D721Med (cell line): ENCODE measurements at places on chromosomes 2 and 18.

DNA sequence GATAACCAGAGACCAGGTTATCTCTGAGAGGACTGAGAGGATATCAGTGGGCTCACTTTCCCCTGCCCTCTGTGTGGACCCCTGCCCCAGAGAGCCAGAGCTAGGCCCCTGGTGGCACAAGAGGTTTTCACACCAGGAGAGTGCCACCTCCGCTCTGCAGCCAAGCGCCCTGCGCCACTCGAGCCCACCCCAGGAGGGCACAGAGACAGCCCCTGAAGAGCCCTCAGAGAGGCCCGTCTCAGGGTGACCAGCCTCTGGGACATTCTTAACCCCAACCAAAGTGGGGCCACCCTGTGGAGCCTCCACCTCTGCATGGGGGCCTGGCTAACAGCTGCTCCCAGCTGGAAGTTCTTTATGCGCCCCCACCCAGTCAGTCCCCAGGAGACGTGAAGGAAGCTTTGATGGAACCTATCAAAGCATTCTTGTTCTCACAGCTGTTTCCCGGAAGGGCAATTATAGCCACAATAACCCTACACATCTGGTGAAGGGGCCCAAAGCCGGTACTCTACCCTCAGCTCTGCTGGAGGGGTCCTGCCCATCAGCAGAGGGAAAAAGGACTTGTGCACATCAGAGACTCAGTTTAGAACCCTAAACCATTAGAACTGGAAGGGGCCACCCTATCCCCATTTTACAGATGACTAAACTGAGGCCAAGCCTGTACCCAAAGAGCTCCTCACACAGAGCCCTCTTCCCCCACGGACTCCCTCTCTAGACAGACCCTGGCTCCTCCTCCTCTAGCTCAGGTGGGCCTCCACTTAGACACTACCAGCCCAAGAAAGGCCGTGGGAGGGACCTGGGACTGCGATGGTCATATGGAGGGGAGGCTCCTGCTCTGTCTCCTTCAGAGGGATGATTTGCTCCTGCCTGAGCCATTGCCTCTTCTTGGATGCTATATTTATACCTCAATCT is 101.1 kb downstream of the ZFP36L2 start:
- DNase-seq: no peak

DNA sequence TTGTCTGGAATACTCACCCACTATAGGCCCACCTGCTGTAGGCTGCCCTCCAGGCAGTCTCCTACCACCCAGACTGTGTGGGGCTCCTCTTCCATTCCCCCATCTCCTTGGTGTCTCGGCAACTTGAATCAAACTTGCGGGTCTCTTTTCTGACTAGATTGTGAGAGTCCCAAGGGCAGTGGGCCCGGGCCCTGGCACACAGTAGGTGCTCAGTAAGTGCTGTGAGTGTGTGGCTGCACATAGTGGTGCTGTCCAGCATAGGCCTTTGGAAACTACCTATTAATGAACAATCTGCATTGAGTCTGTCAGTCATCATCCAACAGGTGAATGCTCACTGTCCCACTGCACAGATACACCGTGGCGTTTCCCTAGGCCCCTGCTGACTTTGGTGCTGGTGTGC is 43.6 kb upstream of the ASB1 start:
- no peak for DNase-seq

GRCh38 chr2:70686577-70687460 is 81.2 kb downstream of the ADD2 start:
- DNase-seq: no peak

- no peak for DNase-seq
Observed at GRCh38 chr2:139196754-139197153, 416.6 kb upstream of the NXPH2 start.
